CD4-positive, alpha-beta T cell treated with Interleukin-17A for 4 hours (primary cell): ENCODE measurements at places on chromosomes 13 and 19.
A peak's percentile ranks its signal among the peaks of the same experiment; 100 is the strongest.

DNA sequence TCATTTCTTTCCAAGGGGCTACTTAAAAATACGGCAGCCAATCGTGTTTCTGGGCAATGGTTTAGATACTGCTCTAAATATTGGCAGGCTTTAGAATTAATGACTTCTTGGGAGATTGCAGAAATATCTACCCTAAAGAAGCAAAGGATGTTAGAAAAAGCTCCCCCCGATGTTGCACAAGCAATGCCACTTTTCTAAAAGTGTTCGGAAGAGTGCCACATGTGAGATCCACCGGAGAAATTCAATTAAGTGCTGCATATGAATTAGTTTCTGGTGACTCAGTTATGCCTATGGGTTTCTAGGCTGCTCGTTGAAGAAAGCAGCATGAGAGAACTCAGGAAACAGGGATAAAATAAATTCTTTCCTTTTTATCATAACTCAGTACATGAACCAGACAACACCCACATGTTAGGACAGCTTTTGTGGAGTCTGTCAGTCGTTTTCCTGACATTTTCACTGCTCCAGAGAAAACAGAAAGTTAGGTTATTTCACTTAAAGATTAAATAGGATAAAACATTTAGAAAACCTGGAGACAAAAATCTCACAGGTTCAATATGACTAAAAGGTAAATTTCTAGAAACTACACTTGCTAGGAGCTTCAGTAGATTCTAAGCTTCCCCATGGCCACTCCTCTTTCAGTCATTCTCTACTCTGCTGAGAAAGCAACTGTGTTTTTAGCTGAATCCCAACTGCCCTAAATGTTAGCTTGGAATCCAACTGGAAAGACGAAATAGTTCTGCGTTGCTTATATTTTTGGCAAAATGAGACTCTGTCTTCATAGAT is 244.7 kb downstream of the DCLK1 start:
- DNase-seq, result no peak

DNA sequence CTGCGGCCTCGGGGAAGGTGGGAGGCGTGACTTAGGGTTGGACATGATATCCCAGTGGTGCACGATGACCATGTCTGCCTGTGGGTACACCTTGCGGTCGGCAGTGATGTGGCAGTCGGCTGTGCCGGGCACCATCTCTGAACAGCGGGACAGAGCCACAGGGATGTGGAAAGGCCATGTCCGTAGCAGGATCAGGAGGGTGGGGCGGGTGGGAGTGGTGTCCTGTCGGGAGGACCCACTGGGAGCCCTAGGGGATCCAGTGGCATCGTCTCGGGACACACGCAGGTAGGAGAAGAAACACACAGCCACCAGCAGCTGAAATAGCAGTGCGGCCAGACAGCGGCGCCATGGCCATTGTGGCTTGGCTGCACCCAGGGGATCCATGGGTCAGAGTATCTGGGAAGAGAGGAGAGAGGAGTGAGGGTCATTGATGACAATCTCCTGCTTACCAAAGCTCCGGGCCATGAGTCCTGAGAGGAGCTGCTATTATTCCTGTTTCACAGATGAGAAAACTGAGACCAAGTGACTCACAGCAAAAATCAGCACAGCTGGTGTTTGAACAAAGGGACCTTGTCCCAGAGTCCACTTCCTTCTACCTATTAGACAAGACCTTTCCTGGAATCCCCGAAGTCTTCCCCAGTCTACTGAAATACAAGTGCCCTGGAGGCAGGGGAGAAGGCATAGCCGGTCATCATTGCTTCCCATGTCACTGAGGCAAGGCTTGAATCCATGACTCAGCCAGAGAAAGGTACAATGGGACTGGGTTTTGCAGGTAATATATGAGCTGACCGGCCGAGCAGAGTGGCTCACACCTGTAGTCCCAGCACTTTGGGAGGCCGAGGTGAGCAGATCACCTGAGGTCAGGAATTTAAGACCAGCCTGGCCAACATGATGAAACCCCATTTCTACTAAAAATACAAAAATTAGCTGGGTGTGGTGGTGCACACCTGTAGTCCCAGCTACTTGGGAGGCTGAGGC is 5.2 kb upstream of the FUT6 start:
- DNase-seq, result no peak

DNA sequence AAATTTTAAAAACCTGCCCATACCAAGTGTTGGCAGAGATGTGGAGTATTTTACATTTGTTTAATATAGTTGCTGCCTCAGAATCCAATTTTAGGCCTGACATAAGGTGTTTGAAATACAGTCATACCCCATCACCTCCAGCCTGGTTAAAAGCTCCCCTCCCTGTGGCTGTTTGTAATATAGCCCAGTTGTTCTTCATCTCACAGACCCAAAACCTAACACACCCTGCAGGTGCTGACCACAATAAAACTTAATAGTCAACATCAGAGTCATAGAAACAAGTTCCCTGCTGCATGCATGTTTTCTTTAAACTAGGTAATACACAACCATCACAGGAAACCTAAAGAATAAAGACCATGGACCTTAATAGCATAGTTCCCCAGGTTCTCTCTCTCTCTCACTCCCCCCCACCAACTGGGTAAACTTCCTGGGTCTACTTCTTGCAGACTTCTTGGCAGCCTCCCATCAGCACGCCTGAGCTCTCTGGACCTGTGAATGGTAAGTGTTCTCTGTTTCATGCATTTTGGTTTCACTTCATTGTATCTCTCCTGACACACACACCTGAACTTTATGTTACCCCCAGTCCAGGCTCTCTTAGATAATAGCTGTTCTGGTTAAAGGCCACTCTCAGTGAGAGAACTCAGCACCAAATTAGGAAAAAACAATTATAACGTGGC is 1369.9 kb downstream of the EFNB2 start:
- DNase-seq, result no peak

DNA sequence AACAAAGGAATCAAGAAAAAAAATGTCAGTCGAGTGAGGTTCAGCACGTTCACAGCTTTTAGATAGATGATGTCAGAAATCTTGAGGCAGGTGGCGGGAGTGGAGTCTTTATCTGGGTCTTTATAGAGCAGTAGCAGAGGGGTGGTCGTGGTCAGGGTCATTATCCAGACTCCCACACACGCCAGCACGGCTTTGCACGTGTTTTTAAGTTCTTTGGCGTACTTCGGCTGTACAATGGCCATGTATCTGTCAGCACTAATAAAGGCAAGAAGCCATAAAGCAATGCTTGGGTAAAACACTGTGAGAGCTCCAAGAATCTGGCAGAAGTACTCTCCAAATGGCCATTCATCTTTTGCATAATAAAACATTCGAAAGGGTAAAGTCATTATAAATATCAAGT is 2.9 kb downstream of the GPR18 start:
- DNase-seq, result no peak

- DNase-seq, result no peak
These were observed at the start of gene AP1M2 for GRCh38 chr19:10587022-10587838. TSS of gene AP1M2 (minus strand) at chr19:10587312. CDS start at chr19:10587231, 81 bp downstream.

GRCh38 chr19:56993851-56994250 is 125.9 kb upstream of the USP29 start:
- no peak for DNase-seq

GRCh38 chr13:21672287-21672680 is 1.4 kb downstream of the FGF9 start:
- no peak for DNase-seq

DNA sequence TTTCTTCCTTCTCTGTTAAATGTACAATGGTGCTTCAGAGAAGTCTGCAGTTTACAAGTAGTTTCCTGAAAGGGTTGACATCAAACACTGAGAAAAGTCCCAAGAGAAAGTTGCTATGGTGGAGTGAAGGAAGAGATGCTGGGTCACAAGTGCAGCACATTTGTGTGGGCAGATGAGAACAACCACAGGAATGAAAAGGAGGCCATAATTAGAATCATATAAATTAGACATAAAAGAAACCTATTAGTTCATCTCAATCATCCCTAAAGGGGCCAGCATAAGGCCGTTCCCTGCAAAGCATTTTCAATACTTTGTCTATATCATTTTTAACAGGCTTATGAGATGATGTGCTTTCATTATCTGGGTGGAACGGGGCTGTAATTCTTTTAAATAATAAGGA is 359.2 kb downstream of the IRS2 start:
- no peak for DNase-seq

GRCh38 chr13:39410964-39411363 is 192.0 kb downstream of the LHFPL6 start:
- no peak for DNase-seq

DNA sequence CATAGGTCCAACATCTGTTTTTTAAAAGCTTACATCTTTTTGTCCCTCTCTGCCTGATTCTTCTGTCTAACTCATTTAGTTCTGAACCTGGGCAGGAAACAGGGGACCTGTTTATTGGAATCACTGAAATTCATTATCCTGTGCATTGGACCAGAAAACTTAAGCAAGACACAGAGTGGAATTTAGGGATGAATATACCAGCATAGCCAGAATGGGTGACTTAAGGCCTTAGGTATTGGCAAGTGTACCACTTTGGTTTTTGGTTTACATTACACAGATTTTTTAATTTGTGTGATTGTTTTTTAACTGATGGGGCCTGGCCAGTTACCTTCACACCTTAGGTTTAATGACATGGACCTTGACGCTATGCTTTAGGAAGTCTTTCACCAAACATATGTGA is 232.5 kb downstream of the GPC5 start:
- no peak for DNase-seq

GRCh38 chr19:4139614-4140236 is 13.7 kb upstream of the CREB3L3 start:
- DNase-seq, result peak; percentile 93

GRCh38 chr13:99821741-99822140 is 149.8 kb downstream of the ZIC5 start:
- no peak for DNase-seq

- DNase-seq, result no peak
These were observed 198.4 kb upstream of the SLITRK6 start for GRCh38 chr13:85997587-85997986.

DNA sequence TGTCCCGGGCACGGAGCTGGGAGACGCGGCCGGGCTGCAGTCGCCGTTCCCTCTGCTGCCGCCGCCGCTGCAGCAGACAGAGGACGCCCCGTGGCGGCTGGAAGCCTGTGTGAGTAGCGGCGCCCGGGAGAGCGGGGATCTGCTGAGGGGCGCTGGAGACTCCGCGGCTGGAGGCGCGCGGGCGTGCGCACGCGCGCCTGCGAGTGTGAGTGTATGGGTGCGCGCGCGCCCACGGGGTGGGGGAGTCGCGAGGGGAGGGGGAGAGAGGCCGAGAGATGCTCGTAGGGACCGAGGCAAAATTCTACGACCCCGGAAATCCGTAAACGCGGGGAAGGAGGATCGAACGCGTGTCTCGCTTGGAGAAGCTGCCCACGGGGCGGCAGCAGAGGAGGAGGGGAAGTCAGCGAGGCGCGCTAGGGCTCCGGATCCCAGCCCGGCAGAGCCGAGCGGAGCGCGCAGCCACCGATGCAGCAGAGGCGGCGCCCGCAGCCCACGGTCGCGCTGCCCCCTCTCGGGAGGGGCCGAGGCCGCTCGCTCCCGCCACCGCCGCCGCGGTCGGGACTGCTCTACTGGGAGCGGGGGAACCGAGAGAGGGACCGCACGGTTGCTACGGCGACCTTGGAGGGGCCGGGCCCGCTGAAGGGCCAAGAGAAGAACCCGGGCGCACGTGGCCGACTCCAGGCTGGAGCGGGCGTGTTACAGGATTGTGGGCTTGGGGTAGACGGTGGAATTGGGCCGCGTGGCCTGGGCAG is at the start of gene ENOX1:
ENOX1 (minus strand) TSS at position 207 of the 752 bp plus-strand sequence.
- DNase-seq, result peak; percentile 8

GRCh38 chr19:43872547-43873336 is 45.6 kb downstream of the ZNF283 start:
- no peak for DNase-seq

DNA sequence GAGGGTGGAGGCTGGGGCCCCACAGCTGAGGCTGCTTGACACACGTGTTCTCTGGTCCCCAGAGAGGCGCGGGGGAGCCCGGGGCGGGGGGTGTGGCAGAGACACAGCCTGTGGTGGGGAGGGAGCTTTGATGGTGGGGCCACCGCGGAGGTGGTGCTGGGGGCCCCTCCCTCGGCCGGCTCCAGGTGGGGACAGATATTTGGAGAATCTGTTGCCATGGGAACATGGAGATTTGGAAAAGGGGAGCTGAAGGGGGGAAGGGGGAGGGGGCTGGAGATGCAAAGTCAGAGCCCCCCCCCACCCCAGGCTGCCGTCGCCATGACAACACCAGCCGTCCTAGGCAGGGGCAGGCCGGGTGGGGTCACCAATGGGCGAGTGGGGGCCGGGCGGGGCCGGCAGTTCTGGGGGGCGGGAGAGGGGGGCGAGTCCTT is 1.2 kb downstream of the PRKCG start:
- DNase-seq, result no peak

GRCh38 chr19:2750808-2751437 is 11.1 kb upstream of the SLC39A3 start:
- DNase-seq, result no peak

GRCh38 chr19:14516746-14517438 is 1.3 kb downstream of the DNAJB1 start:
- peak; percentile 25 for DNase-seq

DNA sequence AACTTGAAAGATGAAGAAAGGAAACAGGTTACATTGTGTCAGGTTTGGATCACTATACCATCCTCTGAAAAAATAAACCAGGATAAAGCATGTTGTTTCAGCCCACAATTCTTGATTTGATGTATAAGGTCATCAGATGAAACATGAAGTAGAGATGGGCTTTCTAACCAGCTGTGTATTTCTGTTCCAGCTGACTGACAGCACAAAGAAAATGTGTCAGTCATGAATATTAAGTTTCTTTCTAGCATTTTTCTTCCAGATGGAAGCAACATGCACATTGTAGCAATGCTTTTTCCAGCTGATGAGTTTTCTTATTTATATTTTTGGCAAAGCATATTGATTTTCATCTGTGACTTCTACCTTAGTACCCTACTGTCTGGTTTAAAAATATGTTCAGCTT is 199.6 kb downstream of the OXGR1 start:
- no peak for DNase-seq

DNA sequence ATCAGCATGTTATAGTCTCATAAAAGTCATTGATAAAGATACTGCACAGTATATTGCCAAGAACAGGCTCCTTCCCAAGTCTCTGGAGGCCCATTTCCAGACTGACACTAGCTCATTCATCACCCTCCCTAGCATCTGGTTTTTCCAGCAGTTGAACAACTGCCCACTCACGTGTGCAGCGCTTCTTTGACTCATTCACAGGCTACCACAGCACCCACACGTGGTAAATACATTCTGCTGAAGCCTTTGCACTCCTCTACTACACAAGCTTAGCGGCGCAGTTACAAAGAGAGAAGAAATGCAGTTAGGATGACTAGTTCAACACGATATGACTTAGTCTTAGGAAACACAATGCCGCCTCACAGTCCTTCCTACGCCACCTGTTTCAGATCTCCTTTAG is 87.7 kb downstream of the DOCK9 start:
- peak; percentile 12 for DNase-seq
